Activated CD8-positive, alpha-beta memory T cell treated with anti-CD3 and anti-CD28 coated beads, Interleukin-2, amount 10 ng/mL, durations not matched to agents 7 days and 5 days (primary cell): ENCODE measurements at places on chromosomes 7 and 10. TPM values are rescaled to one million over a fixed set of nuclear protein-coding genes. Genes with fewer than 3 reads are reported as not detected.

GRCh38 chr7:70033226-70033625 lies 435.0 kb downstream of the AUTS2 start:
- no peaks in the 10 kb centered on the region for H3K27me3 ChIP-seq
- H3K27ac ChIP-seq: no peak overlapping the region
- no peaks in the 10 kb centered on the region for H3K4me1 ChIP-seq
- DNase-seq: no peak
- H3K4me3 ChIP-seq: no peak overlapping the region

- DNase-seq: no peak
- no peaks in the 10 kb centered on the region for H3K36me3 ChIP-seq
- H3K4me1 ChIP-seq: peaks cover 3% of the 10 kb centered on the region
- no peaks in the 10 kb centered on the region for H3K27me3 ChIP-seq
Observed at GRCh38 chr10:1644191-1644711, 93.1 kb downstream of the ADARB2 start.

Gene RHOBTB1
- total RNA-seq: not detected

Gene CYCS
- total RNA-seq: 137 TPM

DNA sequence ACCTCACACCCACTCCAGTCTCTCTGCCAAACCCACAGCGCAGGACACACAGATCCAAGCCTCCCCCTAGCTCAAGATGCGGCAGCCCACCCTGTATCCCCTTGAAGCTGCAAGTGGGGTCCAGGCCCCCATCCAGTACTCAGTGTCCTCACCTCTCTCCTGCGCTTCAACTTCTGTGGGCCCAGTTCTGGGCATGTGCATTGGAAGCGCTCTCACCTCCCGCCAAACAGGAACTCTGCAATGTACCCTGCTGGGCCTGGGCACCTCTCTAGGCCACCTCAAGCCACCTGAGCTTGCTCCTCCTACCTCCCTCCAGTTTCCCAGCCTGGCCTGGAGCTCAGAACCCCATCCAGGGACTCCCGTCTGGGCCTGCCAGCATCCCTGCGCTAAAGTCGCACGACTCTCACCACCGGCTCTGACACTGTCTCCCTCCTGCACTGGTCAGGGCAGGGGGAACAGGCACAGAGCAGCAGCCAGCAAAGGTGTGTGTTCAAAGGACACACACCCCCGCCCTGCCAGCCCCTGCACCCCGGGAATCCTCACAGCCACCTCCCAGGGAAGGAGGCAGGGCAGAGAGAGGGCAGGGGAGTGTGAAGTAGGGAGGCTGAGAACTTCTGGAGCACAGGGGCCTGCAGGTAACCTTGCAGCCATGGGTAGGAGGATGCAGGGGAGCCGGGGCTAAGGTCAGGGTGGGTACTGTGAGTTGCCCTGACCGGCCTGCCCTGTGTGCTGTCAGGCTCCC lies 51.7 kb upstream of the MSMB start:
- H3K27ac ChIP-seq: peak overlapping the region; percentile 86
- no peak for DNase-seq
- peaks cover 3% of the 10 kb centered on the region for H3K27me3 ChIP-seq
- H3K36me3 ChIP-seq: no peaks in the 10 kb centered on the region

GRCh38 chr7:81624021-81624592 lies 145.7 kb downstream of the HGF start:
- no peak overlapping the region for H3K4me3 ChIP-seq
- H3K36me3 ChIP-seq: no peaks in the 10 kb centered on the region
- no peaks in the 10 kb centered on the region for H3K27me3 ChIP-seq

Gene SCART1
- 4.8 TPM for total RNA-seq

Gene EIF4EBP2
- total RNA-seq: 37.8 TPM

GRCh38 chr7:135509589-135509838 lies 388 bp downstream of the CNOT4 start:
- no peak for DNase-seq
- no peaks in the 10 kb centered on the region for H3K27me3 ChIP-seq
- H3K36me3 ChIP-seq: peaks cover 5% of the 10 kb centered on the region
- peaks cover 15% of the 10 kb centered on the region for H3K4me1 ChIP-seq
- no peak overlapping the region for H3K27ac ChIP-seq

DNA sequence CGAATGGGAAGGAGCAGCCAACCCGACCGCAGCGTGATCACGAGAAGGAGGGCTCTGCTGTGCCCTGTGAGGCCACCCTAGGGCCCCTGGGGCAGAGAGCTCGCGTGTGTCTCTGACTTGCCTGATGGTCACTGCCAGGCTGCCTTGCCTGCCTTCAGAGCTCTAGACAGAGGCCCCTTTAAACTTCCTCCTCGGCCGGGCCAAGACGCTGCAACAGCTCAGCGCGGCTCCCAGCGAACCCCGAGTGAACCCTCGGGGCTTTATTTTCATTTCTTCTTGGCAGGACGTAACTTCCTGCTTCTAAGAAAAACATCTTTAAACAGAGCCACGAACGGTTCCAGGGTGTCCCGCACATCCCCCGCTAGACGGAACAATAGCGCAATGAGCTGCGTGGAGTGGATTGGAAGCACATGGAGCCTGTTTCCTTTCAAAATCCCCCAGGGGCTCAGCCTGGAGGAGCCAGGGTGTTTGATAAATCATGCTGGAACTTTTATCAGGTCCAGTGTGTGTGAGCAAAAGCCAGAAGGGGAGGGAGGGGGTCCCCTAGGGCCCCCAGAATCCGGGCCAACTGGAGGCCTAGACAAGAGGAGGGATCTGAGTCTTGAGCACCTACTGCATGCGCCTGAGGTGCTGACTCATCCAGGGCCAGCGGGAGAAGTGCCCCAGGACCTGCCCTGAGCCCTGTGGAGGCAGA lies 134.1 kb upstream of the GDF10 start:
- peak; percentile 51 for DNase-seq
- no peaks in the 10 kb centered on the region for H3K36me3 ChIP-seq
- H3K4me1 ChIP-seq: peaks cover 18% of the 10 kb centered on the region
- peak overlapping the region; percentile 66 for H3K4me3 ChIP-seq
- peaks cover 3% of the 10 kb centered on the region for H3K27me3 ChIP-seq

- DNase-seq: no peak
- H3K27ac ChIP-seq: no peak overlapping the region
- H3K27me3 ChIP-seq: peaks cover 46% of the 10 kb centered on the region
- no peaks in the 10 kb centered on the region for H3K36me3 ChIP-seq
- H3K4me3 ChIP-seq: no peak overlapping the region
Observed at GRCh38 chr7:29969738-29970137, 19.9 kb downstream of the SCRN1 start.

Gene ADAM8
- 142 TPM for total RNA-seq

DNA sequence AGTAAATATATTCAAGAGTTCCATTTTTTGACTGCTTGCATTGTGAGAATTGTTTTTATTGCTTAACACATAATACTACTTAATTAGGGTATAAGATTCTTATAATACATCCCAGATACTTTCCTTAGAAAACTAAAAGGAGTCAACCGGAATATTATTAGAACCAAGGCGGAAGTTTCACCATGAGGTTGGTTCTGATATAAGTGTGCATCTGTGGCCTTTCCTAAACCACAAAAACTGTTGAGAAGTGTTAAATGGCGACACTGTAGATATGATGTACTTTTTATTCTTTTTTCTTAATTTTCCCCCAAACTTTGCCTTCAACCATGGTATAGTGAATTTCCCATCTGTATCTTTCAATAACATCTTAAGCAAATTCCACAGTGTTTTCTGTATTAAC lies 32.3 kb upstream of the INHBA start:
- no peak overlapping the region for H3K4me3 ChIP-seq
- peaks cover 11% of the 10 kb centered on the region for H3K4me1 ChIP-seq
- no peaks in the 10 kb centered on the region for H3K36me3 ChIP-seq
- H3K27me3 ChIP-seq: peaks cover 18% of the 10 kb centered on the region

- no peak overlapping the region for H3K4me3 ChIP-seq
- DNase-seq: no peak
Observed at GRCh38 chr7:27745064-27745583, 5.2 kb downstream of the TAX1BP1 start.

GRCh38 chr10:29658984-29659965 lies 24.5 kb upstream of the SVIL start:
- H3K27ac ChIP-seq: peak overlapping the region; percentile 16
- no peak overlapping the region for H3K4me3 ChIP-seq
- H3K4me1 ChIP-seq: peaks cover 29% of the 10 kb centered on the region
- H3K36me3 ChIP-seq: peaks cover 16% of the 10 kb centered on the region

Gene SFRP5
- total RNA-seq: not detected

- no peaks in the 10 kb centered on the region for H3K4me1 ChIP-seq
- no peak overlapping the region for H3K27ac ChIP-seq
- H3K36me3 ChIP-seq: no peaks in the 10 kb centered on the region
- H3K4me3 ChIP-seq: no peak overlapping the region
Observed at GRCh38 chr10:132714096-132714985, 71.6 kb downstream of the NKX6-2 start.

- DNase-seq: no peak
- no peaks in the 10 kb centered on the region for H3K27me3 ChIP-seq
- H3K4me1 ChIP-seq: peaks cover 8% of the 10 kb centered on the region
Observed at GRCh38 chr10:12629767-12630165, 280.4 kb downstream of the CAMK1D start.

DNA sequence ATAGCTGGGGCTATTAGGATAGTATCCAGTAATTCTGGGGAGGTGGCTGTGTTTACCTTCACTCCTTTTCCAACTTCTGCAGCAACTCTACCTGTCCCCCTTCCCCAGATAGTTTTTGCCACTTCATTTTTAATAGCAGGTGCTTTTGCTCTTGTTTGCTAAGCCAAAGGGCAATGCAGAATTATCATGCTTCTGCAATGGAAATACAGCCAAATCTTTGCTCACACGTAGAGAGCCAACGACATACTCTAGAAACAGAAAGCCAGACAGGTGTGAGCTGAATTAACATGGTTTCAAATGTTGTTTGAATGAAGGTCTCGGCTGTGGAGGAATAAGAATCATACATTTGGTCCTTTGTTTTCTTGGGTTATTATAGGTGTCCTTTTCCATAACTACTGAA lies 14.4 kb downstream of the PLEKHS1 start:
- no peak overlapping the region for H3K4me3 ChIP-seq
- H3K27ac ChIP-seq: no peak overlapping the region
- DNase-seq: no peak

- peak overlapping the region; percentile 16 for H3K27ac ChIP-seq
- DNase-seq: no peak
- H3K36me3 ChIP-seq: peaks cover 31% of the 10 kb centered on the region
- no peak overlapping the region for H3K4me3 ChIP-seq
- H3K4me1 ChIP-seq: peaks cover 17% of the 10 kb centered on the region
Observed at GRCh38 chr7:107180378-107180777, 11.6 kb downstream of the HBP1 start.

DNA sequence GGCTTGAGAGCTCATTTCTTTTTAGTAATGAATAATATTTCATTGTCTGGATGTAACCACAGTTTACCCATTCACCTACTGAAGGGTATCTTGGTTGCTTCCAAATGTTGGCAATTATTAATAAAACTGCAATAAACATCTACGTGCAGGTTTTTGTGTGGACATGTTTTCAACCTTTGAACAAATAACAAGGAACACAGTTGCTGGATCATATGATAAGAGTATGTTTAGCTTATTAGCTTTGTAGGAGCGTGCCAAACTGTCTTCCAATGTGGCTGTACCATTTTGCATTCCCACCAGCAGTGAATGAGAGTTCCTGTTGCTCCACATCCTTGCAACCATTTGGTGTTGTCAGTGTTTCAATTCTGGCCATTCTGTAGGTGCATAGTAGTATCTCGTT lies 49.0 kb downstream of the CSGALNACT2 start:
- no peak overlapping the region for H3K4me3 ChIP-seq
- no peak overlapping the region for H3K27ac ChIP-seq
- no peaks in the 10 kb centered on the region for H3K27me3 ChIP-seq
- peaks cover 51% of the 10 kb centered on the region for H3K36me3 ChIP-seq
- H3K4me1 ChIP-seq: no peaks in the 10 kb centered on the region

DNA sequence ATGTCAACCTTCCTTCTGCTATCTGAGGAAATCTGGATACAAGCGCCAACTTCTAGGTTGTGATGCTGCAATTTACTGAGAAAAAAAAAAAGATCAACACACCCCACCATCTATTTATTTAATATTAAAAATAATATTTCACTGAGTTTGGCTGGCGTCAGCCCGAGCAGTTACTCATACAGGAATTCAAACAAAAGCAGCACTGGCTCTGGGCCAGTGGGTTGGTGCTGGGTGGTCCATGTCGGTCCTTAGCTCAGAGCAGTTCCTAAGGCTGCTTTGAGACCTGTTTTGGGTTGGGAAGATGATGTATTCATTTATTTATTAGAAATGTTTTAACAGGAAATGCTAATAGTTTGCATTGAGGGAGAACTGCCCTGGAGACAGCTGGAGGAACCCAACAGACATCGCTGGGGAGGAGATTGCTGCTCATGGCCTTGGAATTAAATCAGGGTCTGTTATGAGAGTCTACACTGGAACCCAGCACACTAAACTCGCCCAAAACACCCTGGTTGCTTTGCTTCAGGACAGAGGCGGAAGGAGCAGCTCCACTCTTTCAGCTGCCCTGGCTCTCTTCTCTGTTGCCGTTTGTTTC lies 36.3 kb upstream of the GOT1 start:
- no peaks in the 10 kb centered on the region for H3K4me1 ChIP-seq
- no peak for DNase-seq
- H3K27ac ChIP-seq: no peak overlapping the region
- no peaks in the 10 kb centered on the region for H3K36me3 ChIP-seq
- H3K4me3 ChIP-seq: no peak overlapping the region

DNA sequence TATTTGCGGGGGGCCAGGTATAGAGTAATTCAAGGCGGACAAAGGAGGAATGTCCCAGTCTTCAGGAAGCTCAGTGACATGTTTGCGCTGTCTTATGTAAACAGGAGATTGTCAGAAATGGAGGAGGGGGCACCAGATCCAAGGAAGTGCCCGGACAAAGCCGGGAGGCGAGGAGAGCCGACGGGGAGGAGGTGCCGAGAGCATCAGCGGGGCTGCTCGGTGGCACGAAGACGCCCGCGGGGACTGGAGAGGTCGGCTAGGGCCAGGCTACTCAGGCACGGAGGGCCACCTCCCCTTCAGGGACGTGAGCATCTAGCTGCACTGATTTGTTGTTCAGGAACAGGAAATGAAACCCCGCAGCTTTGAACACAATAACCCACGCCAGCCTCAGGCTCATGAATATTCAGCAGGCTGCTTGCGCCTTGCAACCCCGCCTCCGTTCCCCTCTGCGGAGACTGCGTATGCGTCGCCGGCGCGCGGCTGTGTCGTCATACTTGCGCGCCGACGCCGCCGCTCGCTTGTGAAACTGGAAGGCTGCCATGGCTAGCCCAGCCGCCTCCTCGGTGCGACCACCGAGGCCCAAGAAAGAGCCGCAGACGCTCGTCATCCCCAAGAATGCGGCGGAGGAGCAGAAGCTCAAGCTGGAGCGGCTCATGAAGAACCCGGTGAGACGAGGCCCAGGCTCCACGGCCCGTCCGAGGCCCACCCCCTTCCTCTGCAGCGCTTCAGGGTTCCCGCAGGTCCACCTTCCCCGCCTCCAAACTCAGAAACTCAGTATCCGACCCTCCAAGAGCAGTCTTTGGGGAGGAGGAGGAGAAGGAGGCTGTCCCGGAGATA lies at the start of gene PRKRIP1:
Gene PRKRIP1 (plus strand): TSS at position 491 of the 837 bp plus-strand sequence. CDS start 49 bp downstream, at position 540.
- peak within 1 kb of the TSS; percentile 90 for H3K27ac ChIP-seq
- H3K4me3 ChIP-seq: peak within 1 kb of the TSS; percentile 86
- DNase-seq: peak; percentile 95
- no peaks in the 10 kb centered on the region for H3K27me3 ChIP-seq
- peaks cover 17% of the 10 kb centered on the region for H3K4me1 ChIP-seq
- H3K36me3 ChIP-seq: peaks cover 22% of the 10 kb centered on the region
